Cardiac septum (tissue), 1 donor: ENCODE measurements at places on chromosomes 13 and 19. TPM values are rescaled to one million over a fixed set of nuclear protein-coding genes. Genes with fewer than 3 reads are reported as not detected.

Gene CBLC
- total RNA-seq: not detected

DNA sequence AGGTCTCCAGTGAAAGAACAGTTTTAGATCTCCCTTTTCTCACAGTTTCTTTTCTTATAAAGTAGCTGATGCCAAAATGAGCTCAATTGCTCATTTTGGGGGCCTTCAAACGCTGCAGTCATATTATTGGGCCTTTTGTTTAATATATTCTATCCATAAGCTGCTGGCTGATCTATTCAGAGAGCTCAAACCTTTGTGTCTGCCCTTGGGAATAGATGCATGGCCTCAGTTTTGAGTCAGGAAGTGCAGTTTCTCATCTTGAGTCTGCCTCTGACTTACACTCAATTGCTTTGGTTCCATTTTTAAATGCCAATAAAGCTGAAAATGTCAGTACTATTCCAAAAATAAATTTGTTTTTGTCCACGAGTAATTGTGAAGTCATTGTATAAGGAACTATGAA, 468.9 kb downstream of the KLF12 start:
- no peak for DNase-seq

DNA sequence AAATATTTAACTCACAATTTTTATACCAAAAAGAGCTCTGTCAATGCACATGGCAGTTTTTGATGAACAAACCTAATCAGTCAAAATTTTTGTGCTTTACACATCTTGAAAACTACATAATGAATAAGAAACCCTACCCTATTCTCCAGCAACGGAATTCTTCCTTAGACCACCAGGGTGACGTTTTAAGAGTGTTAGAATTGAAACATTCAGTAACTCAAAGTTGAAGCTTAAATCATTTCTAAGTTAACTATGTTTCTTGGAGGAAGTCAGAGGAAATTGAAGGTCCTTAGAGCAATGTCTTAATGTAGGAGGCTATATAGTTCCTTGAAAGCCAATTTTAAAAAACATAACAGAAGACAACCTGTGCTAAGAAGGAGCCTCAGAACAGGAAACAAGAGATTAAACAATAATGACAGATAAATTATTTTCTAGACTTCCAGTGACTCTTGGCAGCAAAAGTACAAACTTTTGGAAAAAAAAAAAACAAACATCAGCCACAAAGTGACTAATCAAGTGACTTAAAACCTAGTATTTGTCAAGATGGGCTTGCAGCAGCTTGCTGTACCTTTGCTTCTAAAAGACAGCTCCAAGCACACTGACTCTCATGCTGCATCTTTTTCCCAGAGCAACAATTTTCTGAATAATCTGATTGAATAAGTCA, 6.2 kb downstream of the SPRY2 start:
- DNase-seq: no peak

GRCh38 chr13:89628567-89628966, 1718.9 kb upstream of the MIR17HG start:
- DNase-seq: no peak

GRCh38 chr13:24625331-24625731, 54.9 kb upstream of the ATP12A start:
- no peak for DNase-seq

DNA sequence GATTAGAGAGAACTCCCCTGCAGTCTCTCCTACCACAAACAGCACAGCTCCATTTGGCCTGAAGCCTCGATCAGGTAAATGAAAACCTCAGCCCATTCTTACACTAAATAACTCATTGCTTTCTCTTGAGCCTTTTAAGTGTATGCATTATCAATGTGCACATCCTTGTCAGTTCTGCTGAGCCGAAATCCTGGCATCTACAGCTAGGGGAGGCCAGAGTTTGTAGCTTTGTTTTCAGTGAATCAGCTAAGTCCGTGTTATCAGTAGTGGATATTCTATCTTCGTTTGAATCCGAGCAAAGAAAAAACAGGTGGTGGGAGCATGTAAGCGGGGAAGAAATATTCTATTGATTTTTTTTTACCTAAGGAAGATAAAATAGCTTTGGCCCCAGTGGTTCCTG, 84.4 kb downstream of the ESD start:
- DNase-seq: no peak

Gene ZNF428
- 35.6 TPM for total RNA-seq

Gene ATP4B
- total RNA-seq: not detected

GRCh38 chr19:43331435-43332010, 22.0 kb upstream of the CD177 start:
- DNase-seq: no peak

Gene ADGRL1
- 7.9 TPM for total RNA-seq

Gene SIGLEC10
- total RNA-seq: 0.30 TPM

Gene RASIP1
- total RNA-seq: 13.6 TPM

DNA sequence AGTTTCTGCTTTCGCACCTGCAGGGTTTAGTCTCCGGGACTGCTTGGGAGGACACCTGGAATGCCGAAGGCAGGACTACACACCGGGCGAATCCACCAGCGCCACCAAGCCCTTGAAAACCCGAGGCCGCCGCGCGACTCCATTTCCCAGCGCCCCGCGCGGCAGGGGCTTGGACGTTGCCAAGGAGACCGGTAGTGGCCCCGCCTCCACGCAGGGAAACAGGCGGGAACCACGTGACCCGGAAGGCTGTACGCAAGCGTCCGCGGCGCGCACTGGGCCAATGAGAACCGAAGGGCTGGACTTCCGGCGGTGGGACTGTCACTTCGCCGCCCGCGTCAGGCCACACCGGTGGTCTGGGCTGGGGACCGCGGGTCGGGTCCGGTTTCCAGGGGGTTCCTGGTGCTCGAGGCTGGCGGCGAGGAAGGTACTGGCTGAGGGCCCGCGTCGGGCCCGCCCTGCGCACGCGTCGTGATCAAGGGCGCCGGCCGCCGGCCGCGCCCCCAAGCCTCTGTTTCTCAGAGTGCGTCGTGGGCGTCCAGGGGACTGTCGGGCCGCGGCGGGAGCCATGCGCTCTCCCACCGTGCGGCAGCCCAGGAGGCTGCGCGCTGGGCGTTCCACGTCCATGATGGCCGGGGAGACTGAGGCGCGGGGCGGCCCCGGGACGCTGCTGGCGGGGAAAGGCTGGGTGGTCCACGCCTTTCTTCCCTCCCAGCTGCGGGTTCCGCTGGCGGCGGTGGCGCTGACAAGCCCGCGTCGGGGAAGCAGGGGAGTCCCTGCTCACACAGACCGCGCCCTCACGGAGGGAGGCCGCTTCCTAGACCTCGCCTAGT, at the start of gene ZNF324:
TSS of gene ZNF324 (plus strand) at position 321 of the 830 bp plus-strand sequence. CDS start 2,106 bp downstream, outside the sequence.
- peak; percentile 99 for DNase-seq

DNA sequence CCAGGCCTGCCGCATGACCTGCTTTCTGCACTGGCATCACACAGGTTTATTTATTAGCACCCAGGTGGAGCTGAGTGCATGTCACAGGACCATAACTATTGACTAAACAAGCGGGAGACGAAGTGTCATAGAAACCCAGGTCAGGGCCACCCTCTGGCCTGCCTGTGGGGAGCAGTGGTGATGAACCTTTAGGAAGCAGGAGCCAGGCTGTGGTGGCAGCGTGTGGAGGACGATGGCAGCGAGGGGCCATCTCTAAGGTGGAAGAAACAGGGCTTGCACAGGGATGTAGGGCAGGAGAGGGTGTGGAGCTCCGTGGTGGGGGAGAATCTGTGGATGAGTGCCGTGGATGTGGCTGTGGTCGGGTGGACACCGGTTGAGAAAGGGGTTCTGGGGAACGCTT, 275.3 kb downstream of the TEX29 start:
- no peak for DNase-seq

GRCh38 chr19:16922592-16922934, 33.8 kb downstream of the F2RL3 start:
- DNase-seq: no peak

Gene SHANK1
- total RNA-seq: 1.3 TPM

GRCh38 chr13:113558461-113558860, 26.1 kb upstream of the TFDP1 start:
- DNase-seq: no peak

- no peak for DNase-seq
Measured at GRCh38 chr19:8396563-8397203, 6.5 kb downstream of the RAB11B start.

Gene IGSF23
- not detected for total RNA-seq

- peak; percentile 85 for DNase-seq
Measured at GRCh38 chr13:108269601-108270328, at the start of gene TNFSF13B. Gene TNFSF13B, plus strand, starts transcription at chr13:108269718. Its CDS starts 178 bp downstream, at chr13:108269896.

- DNase-seq: no peak
Measured at GRCh38 chr19:34838248-34838647, 65.2 kb upstream of the ZNF599 start.

Gene CPT1C
- total RNA-seq: 3.1 TPM

GRCh38 chr13:35768551-35768950, 292.1 kb upstream of the MAB21L1 start:
- DNase-seq: no peak

DNA sequence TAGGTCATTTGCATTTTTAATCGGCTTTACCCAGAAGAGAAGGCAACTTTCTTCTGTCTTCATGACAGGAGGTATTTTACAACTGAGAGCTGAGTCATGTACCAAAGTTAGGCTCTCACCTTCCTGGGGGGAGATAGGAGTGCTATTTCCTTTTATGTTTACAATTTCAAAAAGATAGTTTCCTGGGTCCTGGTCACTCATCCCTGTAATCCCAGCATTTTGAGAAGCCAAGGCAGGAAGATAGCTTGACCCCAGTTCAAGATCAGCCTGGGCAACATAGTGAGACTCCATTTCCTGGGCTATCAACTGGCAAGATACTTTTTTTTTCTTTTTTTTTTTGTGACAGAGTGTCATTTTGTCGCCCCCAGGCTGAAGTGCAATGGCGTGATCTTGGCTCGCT, 7.6 kb downstream of the LYPD3 start:
- DNase-seq: no peak

GRCh38 chr13:98447881-98448641, 128.8 kb downstream of the STK24 start:
- no peak for DNase-seq

DNA sequence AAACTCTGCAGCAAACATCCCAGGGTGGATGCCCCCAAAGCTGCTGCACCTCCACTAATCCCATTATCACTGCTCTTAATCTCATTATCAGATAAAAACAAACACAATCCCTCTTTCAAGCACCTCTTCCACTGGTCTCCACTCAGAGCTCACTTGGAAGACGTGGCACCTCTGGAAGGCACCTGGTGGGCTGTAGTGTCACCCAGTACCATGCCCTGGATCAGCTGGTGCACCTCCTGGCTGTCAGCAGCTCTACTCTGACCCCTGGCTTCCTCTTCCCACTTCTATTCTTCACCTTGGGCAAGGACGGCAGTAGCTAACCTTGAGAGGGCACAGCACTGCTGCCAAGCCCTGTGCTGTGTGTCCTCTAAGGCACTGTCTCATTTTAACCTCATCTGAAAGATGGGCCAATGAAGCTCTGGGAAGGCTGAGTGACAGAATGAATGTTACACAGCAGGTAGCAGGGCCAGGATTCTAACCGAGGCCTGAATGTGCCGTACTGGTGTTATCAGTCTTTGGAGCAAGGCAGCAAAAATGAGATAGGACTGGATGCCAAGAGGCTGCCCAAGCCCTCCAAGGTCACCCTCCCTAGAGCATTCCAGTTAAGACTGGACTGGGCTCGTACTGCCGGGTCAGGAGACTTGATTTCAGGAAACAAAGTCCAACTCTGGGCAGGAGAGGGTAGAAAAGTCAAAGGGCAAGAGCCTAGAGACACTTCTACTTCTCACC, 7.4 kb downstream of the BRD4 start:
- no peak for DNase-seq

- no peak for DNase-seq
Measured at GRCh38 chr13:109785892-109786450, 412 bp downstream of the IRS2 start.

Gene TYROBP
- 16.9 TPM for total RNA-seq

GRCh38 chr13:69287050-69287698, 820.5 kb upstream of the ATXN8OS start:
- no peak for DNase-seq

DNA sequence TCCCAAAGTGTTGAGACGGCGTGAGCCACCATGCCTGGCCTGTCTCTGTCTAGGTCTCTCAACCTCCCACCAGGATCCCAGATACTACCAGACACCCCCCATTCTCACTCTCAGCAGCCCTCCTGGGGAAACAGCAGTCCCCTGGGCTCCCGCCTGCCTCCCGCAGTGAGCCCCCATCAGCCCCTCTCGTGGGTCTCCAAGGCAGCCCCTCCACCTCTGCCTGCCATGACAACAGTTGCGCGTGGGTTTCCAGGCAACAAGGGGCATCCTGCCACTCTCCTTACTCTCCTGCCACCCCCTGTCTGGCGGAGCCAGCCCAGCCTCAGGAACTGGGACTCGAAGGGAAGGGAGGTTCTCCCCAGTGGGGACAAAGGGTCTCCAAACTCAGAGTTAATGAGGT, 5.2 kb downstream of the LRRC4B start:
- no peak for DNase-seq

- DNase-seq: no peak
Measured at GRCh38 chr13:100589178-100589725, 663 bp upstream of the GGACT start.

Gene MADCAM1
- 0.40 TPM for total RNA-seq

Gene ELSPBP1
- not detected for total RNA-seq

Gene CDC42EP5
- total RNA-seq: 14.2 TPM

GRCh38 chr13:36342715-36343114, 3.5 kb downstream of the SPART start:
- no peak for DNase-seq
